ENCODE measurements at places on chromosomes 16 and 17.

- no peak for DNase-seq
These were observed 6.9 kb downstream of the SNTB2 start for GRCh38 chr16:69193855-69194254.

GRCh38 chr17:68640242-68640989 lies 39.2 kb upstream of the FAM20A start:
- DNase-seq, result no peak

GRCh38 chr17:21345236-21345635 lies 30.9 kb upstream of the KCNJ12 start:
- no peak for DNase-seq

- DNase-seq, result no peak
These were observed 144.1 kb upstream of the CES5A start for GRCh38 chr16:56019274-56019673.

DNA sequence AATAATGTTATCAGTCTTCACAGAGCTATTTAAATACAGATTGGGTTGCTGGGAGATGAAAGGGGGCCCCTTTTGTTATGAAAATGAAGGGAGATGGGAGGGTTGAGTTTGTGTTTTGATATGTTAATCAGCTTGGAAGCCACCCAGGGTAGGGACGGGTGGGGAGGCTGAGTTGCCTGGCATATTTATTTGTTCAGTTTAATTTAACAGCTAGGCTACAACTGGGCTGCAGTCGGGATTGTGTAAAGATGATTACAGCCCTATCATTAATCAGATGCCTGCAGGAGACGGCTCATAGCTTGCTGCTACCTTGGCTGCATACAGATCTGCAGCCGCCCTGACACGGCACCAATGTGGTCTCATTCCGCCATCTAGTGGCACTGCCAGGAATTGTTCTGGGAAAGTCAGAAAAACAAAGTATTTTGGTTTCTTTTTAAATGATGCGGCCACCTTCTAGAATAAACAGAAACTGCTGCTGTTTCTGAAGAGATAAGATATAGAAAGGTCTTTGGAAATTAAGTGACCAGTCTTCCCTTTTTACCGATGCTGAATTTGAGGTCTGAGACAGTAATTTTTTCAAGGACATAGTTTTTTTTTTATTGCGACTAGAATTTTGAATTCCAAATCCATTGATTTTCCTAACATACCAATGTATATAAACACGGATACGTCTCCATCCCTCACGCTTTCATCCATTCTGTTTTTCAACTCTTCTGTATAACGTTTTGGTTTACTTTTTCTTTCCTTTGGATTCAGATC lies 458.0 kb upstream of the ASIC2 start:
- DNase-seq, result peak; percentile 27

- no peak for DNase-seq
These were observed 24.8 kb downstream of the TTLL6 start for GRCh38 chr17:48792033-48792798.

- DNase-seq, result no peak
These were observed 15.9 kb downstream of the ZC3H7A start for GRCh38 chr16:11780991-11781680.

DNA sequence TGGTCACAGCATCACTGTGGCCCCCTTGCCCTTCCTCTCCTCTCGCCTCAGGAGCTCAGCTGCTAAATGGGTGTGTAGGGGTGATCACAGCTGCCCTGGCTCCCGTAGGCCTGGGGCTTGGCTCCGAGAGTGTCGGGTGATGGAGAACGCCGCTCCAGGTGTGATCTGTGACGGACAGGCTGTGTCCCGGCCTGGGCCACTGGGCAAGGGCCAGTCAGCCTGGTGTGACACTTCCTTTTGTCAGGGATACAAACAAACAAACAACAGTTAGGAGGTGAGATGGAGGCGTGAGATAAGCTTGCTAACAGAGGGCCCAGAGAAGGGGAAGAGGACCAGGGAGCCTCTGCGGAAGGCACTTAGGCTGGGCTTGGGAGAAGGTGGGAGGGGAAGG lies 2.0 kb downstream of the ADGRG1 start:
- no peak for DNase-seq

Data from activated naive CD4-positive, alpha-beta T cell (primary cell).